ENCODE measurements at places on chromosomes 12 and 14.

- DNase-seq, result no peak
Observed at GRCh38 chr12:12840580-12840899, 27.4 kb downstream of the DDX47 start.

DNA sequence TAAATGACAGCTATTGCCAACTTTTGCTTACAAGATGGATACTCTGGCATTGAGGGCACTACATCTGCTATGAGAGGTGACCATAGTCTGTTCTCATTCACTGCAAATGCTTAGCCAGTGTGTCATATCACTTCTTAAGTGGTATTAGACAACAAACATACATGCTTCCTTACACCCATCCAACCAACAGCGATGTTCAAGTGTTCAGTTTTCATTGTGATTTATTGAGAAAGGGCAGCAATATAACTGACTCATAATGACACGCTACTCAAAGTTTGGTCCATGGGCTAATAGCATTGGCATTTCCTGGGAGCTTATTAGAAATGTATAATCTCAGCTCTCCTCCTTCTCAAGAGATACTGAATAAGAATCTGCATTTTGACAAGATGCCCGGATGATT lies 181.7 kb downstream of the NPAS3 start:
- no peak for DNase-seq

GRCh38 chr12:52004042-52004648 lies 2.6 kb upstream of the TAMALIN start:
- no peak for DNase-seq

GRCh38 chr12:5295151-5295550 lies 136.8 kb upstream of the NTF3 start:
- no peak for DNase-seq

DNA sequence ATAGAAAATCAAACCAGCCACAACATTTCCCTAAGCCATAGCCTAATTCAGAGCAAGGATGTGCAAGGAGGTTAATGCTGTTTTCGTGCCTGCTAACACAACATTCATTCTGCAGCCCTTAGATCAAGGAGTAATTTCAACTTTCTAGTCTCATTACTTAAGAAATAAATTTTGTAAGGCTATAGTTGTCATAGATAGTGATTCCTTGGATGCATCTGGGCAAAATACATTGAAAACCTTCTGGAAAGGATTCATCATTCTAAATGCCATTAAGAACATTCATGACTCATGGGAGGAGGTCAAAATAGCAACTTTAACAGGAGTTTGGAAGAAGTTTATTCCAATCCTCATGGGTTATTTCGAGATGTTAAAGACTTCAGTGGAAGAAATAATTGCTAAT lies 283.2 kb downstream of the RPAP3 start:
- no peak for DNase-seq

DNA sequence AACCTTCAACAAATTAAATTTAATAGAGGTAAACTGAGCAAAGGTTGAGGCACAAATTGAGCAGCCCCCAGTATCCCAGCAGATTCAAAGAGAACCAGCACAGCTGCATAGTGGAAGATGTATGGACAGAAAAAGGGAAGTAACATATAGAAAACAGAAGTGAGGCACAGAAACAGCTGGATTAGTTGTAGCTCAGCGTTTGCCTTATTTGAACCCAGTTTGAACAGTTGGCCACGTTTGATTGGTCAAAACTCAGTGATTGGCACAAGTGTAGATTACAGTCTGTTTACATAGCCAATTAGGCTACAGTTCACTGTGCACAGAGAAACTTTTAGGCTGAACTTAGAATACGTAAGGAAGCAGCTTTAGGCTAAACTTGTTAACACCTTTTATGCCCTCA lies 315.5 kb downstream of the RMST start:
- no peak for DNase-seq

DNA sequence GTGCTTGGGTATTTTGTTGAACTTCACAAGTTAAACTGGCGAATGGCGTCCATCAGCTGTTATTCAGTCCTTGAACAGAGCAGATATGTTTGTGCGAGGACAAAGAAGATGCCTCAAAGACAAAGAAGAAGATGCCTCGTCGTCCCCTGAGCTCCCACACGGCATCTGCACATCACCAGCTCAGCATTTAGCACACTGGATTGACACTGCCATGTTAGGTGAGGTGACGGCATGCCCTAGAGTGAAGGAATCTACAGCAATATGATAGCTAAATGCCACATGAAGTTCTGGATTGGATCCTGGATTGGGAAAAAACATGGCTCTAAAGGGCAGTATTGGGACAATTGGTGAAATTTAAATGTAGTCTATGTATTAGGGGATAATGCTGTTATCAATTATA lies 15.4 kb downstream of the SAMD4A start:
- no peak for DNase-seq

DNA sequence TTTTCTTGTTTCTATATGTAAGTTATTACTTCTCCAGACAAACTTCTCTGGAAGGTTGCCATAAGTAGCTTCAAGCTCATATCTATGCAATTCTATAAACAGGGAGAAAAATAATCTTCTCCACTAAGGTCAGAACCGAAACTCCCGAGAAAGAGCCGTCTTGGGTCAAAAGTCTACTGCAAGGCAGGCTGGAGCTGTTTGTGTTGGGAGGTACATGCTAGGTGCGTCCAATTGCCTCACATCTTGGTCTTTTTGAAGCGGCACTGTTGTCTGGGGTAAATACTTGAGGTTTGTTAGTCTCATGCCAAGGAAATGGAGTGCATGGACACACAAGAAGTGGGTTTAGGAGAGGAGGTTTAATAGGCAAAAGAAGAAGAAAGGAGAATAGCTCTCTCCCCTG lies 674.7 kb upstream of the TMEM132C start:
- DNase-seq, result no peak

GRCh38 chr12:20367583-20368113 lies 689 bp upstream of the PDE3A start:
- DNase-seq, result no peak

DNA sequence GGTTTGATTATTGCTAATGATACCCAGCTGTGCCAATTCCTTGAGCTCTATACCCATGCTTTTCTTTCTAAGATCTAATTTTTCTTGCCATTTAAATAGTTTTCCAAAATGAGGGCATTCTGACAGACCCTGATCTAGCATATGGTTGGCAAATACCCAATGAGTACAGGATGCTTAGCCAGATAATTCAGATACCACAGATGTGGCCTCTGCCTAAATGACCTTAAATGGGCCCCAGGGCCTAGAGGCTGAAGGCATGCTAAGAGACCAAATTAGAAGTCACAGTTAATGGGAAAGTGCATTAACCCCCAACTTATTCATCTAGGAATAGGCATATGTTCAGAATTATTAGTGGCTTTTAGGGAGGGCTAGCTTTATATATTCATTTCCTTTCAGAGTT lies 122.3 kb upstream of the CNOT2 start:
- DNase-seq, result no peak

GRCh38 chr14:59150990-59151389 lies 37.5 kb upstream of the DAAM1 start:
- DNase-seq, result no peak

- no peak for DNase-seq
Observed at GRCh38 chr12:48680861-48681260, 1.2 kb downstream of the KANSL2 start.

- no peak for DNase-seq
Observed at GRCh38 chr12:110382683-110383082, 20.8 kb downstream of the ANAPC7 start.
